Activated CD8-positive, alpha-beta T cell treated with anti-CD3 and anti-CD28 coated beads, Interleukin-2, amount 10 ng/mL, durations not matched to agents 7 days and 5 days (primary cell): ENCODE measurements at places on chromosomes 6 and 20.

DNA sequence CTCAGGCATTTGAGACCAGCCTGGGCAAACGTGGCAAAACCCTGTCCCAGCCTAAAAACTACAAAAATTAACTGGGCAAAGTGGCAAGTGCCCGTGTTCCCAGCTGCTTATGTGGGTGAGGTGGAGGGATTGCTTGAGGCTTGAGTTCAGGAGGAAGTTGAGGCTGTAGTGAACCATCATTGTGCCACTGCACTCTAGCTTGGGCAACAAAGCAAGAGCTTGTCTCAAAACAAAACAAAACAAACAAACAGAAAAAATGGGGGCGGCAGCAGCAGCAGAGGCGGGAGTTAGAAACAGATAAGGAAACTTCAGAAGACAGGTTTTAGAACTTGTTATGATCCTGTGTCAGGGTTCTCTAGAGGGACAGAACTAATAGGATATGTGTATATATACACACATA, 49.0 kb downstream of the SCAF8 start:
- DNase-seq: no peak

DNA sequence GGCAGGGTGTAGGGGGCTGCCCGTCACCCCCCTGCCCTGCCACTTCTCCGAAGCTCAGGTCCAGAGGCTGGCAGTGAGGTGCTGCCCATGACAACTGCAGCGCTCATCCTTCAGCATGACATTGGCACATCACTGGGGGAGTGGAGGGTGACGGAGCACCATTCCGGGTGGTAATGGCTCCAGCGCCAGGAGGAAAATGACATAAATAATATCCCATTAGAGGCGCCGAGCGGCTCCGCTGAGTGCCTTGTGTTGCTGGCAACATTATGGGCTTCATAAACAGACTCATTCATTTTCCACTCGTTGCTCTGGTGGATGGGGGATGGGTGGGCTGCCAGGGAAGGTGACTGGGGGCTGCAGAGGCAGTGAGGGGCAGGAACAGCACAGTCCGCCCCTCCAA, 56.9 kb upstream of the CTNNBL1 start:
- no peak for DNase-seq

DNA sequence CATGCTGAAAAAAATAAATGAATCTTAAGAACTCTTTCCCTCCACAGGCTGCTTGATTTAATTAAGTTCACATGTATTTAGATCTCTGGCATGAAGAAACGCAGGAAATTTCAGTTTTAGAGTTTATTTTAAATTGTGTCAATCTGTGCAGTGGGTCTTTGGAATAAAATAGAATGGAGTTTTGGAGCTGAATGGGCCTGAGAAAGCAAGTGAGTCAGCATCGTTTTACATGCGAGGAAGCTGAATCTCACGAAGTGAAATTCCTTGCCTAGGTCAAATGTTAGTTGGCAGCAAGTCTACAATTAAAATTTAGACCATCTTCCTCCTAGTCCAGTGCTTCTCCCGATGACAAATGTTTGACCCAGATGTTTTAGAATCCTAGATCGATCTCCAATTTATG, 22.4 kb downstream of the MAP7 start:
- DNase-seq: no peak

- DNase-seq: no peak
These were observed 868 bp downstream of the CYB5R4 start for GRCh38 chr6:83860359-83860755.

- peak; percentile 46 for DNase-seq
These were observed 57.4 kb downstream of the ARHGAP40 start for GRCh38 chr20:38658879-38659596.

- no peak for DNase-seq
These were observed 66.9 kb downstream of the ARID1B start for GRCh38 chr6:156844089-156844488.

DNA sequence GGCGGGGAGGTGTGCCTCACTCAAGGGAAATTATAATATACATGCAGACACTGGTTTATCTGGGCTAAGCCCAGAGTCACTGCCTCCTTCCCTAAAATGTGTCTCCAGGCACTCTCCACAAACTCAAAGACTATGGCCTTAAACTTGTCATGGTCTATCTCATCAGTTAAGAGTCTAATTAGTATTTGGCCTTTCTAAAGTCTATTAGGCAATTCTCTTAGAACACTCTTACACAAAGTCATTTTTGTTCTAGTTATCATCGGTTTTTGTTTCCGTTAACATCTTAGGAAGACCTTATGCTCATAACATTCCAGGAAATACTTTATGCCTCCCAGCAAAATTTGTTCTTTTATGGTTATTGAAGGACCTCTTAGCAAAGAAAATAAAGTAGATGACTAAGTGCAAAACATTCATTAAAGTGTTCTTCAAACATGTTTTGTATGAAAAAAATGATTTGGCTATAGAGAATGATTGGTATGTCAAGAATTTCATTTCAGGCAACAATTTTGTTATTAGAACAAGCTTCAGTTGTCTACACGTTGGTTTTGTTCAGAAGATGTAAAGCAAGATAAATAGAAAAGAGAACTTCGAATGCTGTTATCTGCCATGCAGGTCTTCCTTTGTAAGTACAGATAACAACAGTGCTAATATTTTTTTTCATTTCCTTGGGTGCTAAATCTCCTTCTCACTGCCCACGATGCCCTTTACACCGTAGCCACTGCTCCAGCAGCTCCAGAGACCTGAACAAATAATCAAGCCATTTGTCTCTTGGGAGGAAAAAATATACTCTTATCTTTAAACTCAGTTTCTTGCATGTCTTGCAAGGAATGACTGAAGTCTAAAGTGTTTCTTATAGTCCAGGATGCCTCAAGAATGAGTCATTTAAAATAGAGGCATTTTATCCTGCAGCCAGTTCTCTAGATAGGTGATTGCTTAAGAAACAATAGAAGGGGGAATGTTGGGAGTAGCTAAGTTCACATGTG, 170.4 kb downstream of the HTR1B start:
- no peak for DNase-seq

DNA sequence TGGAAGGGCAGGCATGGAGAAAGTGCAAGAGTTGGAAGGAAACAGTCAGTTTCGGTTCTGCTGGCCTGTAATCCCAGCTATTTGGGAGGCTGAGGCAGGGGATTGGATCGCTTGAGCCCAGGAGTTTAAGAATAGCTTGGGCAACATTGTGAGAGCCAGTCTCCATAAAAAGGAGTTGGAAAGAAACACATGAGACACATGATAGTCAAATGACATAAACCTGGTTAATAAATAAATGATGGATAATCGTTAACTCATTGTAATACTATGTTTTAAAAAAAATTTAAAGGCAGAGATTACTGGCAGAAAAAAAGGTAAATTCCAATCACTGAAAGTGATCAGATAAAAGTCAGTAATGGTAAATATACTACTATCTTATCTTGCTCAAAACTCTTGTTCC, 37.2 kb upstream of the PHACTR1 start:
- DNase-seq: no peak

- no peak for DNase-seq
These were observed 218.3 kb upstream of the DTNBP1 start for GRCh38 chr6:15881150-15881549.

DNA sequence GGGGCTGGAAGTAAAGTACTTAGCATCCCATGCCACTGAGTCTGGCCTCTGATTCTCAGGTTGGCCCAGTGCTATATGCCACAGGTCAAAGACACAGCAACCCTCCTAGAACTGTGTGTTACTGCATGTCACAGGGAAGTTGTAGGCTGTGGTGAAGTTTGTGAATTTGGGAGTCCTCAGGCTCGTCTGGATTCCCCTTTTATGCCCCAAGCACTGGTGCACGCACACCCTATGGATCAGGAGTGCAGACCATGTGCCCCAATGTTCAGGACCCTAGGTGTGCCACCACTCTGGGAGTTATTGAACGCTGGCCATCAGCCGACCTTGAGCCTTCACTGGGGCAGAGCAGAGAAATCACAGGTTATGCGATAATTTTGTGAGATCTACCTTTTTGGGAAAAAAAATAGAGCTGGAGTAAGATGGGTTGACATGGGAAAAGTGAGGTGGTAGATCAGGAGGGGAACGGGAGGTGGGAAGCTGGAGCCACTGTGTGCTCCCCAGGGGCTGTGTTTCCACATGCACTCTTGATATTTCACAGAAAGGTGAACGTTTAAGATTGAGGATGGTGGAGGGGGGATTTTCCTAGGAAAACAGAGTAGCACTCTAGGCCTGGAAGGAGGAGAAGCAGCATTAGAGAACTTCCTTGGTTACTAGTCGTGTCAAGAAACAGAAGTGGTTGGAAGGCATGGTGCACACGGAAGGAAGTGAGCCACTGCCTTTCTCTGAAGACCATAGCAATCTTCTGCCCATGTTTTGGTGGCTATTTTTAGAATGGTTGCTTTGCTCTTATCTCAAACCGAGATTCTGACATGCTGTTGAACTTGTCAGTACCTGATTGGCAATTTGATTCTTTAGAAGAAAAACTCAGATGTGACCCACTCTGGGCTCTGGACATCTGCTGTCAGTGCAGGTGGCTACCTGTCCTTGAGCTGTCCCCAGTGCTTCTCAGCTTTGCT, 44.1 kb downstream of the DUSP22 start:
- DNase-seq: peak; percentile 56

DNA sequence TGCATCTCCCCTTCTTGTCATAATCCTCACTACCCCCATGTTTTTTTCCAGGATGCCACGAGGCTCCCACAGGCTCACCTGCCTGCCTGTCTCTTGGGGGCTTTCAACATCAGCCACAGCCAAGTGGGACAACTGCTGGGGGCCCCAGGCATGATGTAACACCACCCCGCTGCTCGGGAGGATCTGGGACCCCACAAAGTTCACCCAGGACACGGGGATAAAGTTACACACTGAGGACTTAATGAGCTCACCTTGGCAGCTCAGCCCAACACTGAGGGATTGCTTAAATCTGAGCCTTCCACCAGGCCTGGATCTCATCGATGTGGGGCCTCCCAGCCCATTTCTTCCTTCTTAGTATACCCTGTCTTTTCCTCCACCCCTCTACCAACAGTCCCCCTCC, 56.4 kb upstream of the NNAT start:
- no peak for DNase-seq

DNA sequence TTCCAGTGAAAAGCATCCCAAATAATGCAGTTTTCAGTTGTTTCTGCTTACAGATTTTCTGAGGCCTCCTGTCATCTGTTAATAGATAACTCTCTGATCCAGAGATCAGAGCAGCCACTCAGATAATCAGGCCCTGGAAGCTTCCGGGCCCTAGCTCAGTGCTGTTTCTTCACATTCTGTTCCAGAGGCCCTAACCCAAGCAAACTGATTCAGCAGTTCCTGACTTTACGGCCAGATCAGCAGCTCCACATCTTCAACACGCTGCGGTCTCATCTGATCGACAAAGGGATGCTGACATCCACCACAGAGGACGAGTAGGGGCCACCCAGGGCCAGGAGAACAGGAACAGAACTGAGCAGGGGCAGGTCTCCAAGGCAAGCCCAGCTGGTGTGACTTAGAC, 63.1 kb downstream of the CDS2 start:
- no peak for DNase-seq

GRCh38 chr6:17866876-17867444, 120.5 kb downstream of the KIF13A start:
- DNase-seq: no peak

- DNase-seq: no peak
These were observed 13.5 kb upstream of the TRAM2 start for GRCh38 chr6:52590152-52590891.

DNA sequence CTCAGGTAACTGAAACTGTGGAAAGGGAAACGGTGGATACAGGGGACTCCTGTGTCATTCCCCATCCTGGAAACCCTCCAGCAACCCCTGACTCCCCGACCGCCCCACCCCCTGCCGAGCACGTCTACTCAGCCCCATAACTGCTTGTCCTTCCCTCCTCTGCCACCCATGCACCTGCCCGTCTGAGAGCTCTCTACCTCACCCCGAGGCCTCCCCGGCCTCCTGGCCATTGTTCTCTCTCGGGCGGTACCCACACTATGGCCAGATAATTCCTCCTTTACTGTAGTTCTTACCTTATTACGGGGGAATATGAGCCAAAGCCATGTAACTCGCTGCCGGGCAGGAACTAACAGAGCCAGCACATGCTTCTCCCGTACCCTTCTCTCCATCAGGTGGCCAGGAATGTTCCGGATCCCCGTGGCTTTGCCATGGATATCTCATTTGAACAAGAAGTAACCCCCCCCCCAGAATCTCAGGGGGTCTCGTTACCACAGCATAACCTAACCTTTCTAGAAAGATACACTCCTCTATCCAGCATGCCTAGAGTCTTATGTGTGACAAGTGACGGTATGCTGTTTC, 4.8 kb upstream of the IRF4 start:
- DNase-seq: no peak

GRCh38 chr6:106334646-106335448, 9.3 kb upstream of the ATG5 start:
- peak; percentile 63 for DNase-seq

- DNase-seq: no peak
These were observed 93.1 kb downstream of the BMP5 start for GRCh38 chr6:55782275-55782674.

DNA sequence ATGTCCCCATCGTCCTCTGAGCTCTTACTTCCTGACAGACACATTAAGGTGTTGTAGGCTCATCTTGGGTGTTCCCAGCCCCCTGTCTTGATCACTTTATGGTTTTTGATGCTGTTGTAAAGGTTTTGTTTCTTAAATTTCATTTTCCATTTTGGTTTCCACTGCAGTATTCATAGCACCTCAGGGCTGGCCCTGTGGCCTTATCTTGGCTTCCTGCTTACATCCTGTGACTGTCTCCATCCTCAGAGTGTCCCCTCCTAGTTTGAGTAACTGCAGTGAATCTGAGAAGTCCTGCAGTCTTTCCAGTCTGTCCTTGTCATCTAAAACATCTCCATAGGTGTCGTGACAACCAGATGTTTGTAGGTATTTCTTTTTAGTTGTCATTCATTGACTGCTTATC, 50.9 kb downstream of the JARID2 start:
- peak; percentile 65 for DNase-seq

- DNase-seq: no peak
These were observed 23.0 kb downstream of the KCNK5 start for GRCh38 chr6:39206250-39206721.

DNA sequence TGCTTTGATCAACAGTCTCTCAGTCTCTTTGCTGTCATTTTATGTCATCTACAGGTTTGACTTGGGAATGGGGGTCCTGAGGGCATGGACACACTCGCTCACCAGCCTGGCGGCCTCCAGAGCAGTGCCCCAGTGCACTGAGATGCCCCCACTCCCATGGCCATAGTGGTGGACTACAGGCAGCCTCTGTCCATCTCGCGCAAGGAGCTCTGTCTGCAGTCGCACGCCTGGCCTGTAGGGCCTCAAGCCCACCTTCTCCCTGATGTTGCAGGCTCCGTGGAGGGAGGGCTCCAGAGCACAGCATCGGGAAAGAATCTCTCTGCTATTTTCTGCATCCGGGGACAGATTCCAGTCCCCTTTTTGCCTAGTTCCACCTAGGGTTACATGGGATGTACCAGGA, 22.6 kb downstream of the DDO start:
- no peak for DNase-seq
